Panc1 (cell line): ENCODE measurements at places on chromosomes 12 and 14.

DNA sequence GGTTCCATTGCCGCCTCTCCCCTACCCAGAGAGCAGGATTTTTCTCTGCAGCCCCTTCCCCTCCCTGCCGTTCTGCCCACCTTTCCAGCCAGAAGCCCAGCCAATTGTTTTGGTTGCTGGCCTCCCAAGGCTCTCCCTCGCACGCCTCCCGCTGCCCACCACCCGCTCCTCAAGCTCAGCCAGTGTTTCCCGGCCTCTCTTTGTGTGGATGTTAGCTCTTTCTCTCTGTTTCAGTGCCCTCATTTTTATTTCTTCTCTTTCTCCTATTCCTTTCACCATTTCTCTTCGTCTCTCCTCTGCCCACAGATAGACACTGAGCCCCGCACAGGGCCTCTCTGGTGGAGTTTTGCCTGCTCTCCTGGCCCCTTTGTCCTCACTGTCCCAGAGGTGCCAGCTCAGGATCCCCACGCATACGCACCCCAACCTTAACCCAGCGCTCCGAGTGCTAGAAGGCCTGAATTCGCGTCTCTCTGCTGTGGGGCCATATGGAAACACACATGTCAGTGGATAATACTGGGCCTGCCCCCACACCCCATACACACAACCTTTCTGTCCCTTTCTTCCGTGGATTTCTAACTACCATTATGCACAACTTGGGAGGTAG lies 54.9 kb downstream of the SMUG1 start:
- DNase-seq = no peak

- DNase-seq = no peak
Observed at GRCh38 chr14:92473261-92473968, 40.2 kb upstream of the RIN3 start.

- no peak for DNase-seq
Observed at GRCh38 chr12:91383099-91383498, 200.5 kb upstream of the DCN start.

GRCh38 chr12:30990776-30991175 lies 64.2 kb downstream of the TSPAN11 start:
- no peak for DNase-seq

GRCh38 chr12:106492857-106493256 lies 89.9 kb upstream of the RFX4 start:
- no peak for DNase-seq

- no peak for DNase-seq
Observed at GRCh38 chr14:52219488-52220084, 47.9 kb upstream of the PTGDR start.

GRCh38 chr12:19440916-19441315 lies 1.6 kb downstream of the AEBP2 start:
- no peak for DNase-seq

DNA sequence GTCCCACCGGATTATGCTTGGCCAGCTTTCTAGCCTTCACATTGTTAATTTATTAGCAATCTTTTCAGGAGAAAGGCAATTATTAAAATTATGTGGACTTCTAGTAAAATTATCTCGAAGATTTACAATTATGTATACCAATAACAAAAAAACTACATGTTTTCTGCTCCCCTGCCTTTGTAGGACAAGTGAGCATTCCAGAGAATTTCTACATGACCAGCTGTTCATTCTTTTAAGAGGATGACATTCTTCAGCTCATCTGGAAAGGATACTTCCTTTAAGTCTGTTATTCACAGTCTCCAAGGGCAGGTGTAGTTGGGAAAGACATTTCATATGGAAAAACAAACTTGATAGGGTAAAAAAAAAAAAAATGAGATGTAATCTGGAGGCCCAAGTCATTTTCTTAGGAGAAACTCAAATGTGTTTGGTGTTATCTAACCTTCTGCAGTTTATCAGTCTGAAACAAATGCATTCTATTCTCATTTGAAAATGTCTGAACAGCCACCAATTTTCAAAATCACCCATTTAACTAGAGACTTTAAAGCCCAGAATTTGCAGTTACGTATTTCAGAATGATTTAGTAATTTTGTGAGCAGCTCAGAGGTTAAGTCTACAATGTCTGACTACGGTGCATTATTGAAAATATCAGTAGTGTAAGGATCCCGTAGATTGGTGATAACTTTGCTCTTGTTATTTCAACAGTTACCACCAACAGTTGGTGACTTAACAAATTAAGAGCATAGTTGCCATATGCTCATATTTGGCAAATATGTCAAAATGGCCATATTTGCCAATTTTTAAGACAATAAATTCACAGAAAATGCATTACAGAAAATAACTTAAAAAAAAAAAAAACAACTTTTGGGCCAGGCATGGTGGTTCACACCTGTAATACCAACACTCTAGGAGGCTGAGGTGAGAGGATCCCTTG lies 1.8 kb upstream of the PHLDA1 start:
- no peak for DNase-seq

- no peak for DNase-seq
Observed at GRCh38 chr12:44653861-44654527, 222.1 kb downstream of the NELL2 start.

DNA sequence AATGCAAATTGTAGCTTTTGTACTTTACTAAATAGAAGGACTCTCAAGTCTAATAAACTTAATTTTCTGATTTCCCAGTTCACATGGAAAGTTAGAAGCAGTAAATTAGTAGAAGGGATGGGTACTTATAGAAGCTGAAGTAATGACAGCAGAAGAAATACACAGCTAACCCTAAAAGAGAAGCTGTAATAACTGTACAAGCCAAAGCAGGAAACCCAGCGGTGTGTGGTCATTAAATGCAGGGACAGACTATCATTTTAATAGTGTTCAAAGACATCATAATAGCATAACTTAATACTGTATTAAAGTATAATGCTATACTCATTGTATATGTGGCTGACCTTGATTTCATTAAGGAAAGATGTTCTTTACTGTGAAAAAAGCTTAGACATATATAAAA lies 74.9 kb downstream of the PCNX1 start:
- DNase-seq = no peak

DNA sequence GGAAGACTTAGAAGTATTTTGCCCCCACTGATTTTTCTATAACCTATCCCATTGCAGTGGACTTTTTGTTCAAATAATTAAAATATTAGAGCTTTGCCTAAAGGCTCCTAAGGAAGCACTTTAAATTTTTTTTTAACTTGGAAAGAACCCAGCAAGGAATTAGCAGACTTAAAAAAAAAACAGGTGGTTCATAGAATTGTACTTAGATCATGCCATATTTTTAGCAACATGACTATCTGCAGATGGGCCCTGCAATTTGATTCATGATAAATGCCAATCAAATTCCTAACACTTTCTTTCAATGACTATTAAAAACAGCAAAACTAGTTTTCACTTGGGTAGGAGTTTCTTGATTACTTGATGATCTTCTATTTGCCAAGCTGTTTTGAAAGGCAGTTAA lies 11.5 kb downstream of the ADAMTS20 start:
- DNase-seq = no peak

- DNase-seq = no peak
Observed at GRCh38 chr12:60451457-60451856, 855.6 kb downstream of the SLC16A7 start.

- DNase-seq = no peak
Observed at GRCh38 chr12:17016116-17016864, 410.3 kb upstream of the LMO3 start.

DNA sequence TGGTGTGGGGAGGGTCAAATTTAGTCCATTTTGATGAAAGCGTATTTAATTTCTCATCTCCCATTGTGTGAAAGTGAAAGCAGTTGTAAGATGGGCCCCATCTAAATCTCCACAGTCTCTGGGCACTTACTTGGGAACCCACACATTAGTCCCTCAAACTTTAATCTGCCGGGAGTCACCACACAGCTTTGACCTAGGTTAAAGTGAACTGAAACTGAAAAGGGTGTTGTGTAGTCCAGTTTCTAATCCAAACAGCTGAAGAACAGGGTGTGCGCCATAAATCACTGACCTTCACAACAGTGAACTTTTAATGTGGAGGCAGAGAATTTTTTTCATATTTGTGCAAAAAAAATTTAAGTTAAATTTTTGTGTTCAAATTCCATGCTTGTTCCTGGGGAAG lies 48.4 kb upstream of the PTPRO start:
- no peak for DNase-seq

- DNase-seq = no peak
Observed at GRCh38 chr12:720231-720941, 32.0 kb upstream of the WNK1 start.

DNA sequence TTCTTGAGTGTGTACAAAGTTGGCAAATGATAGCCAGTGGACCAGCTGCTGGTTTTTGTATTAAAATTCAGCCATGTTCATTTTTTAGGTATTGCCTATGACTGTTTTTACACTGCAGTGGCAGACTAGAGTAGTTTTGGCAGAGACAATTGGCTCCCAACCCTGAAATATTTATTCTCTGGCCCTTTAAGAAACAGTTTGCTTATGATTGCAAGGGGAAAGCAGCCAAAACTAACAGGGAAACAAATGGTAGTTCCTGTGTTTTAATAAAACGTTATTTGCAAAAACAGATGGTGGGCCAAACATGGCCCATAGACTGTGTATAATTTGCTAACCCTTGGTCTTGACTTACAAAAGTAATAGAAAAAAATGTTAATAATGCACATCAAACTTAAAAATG lies 110.2 kb downstream of the ALX1 start:
- no peak for DNase-seq

DNA sequence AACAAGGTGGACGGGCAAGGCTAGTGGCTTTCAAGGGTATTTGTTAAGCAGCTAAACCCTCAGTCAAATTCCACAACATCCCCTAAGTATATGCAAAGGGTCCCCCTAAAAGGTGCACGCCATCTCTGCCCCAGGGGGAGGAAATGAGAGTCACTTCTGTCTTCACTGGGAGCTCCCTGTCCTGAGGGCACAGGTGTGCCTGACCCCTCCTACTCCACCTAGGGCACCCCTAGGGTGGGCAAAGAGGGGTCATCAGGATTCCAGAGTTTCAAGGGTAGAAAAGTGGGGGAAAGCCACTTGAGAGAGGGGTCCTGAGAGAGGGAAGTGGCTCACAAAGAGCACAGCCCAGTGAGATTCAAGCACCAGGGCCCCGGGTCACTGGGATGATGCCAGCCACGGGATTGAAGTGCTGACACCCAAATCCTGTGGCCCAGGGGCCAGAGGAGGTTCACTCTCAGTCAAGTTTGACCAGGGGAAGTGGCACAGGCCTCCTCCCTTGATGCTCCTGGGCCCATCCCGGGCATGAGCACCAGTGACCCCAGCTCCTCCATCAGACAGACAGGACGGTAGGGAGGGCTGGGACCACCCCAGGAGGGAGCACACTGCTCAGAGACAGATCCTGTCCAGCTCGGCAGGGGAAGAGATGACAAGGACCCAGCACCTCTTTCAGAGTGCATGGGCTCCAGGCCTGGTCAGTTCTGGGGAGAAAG lies 82.3 kb upstream of the BCL11B start:
- no peak for DNase-seq

DNA sequence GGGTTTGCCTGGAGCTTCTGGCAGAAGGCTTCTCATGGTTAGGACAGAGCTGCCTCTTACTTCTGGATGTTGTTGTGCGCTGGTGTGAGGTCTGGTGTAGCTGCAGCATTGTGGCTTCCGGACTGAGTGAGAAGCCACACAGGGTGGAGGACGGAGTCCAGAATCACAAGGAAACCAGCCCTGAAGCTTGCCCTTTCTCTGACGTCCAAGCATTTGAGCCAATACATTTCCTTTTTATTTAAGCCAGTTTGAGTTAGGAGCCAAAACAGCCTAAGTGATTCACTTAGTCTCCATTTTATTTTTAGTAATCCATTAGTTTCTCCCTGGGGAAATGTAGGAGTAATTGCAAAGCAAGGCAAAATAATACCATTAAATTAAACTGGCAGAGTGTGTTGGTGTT lies 402.4 kb upstream of the RGS6 start:
- DNase-seq = no peak

- no peak for DNase-seq
Observed at GRCh38 chr12:3362737-3363136, 128.3 kb upstream of the PRMT8 start.

DNA sequence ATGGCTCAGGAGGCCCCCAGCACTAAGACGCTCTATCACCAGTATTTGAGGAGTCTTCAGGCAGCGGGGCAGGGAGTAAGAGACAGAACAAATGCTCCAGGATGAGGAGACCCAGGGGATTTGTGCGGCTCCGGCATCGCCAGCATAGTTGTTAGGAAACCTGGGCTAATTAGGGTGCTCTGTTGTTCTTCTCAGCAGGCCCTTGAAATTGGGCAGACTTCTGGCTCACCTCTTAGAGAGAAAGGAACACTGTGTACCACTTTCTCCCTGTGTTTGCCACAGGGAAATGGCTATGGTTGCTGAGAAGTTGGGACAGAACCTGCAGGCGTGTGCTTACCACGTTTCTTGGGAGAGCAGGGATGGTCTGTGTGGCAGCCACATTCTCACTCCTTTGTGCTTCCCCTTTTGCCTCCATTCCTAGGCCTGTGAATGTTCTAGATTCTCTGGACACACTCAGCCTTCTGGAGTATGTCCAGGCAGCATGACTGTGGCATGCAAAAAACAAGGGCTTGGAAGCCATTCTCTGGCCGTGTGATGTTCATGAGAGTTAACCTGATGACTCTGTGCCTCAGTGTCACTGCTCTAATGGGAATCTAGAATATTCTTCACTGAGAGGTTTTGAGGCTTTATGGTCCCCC lies 109.0 kb downstream of the CHST11 start:
- no peak for DNase-seq

GRCh38 chr14:23349156-23349845 lies 3.4 kb downstream of the SLC22A17 start:
- DNase-seq = no peak

DNA sequence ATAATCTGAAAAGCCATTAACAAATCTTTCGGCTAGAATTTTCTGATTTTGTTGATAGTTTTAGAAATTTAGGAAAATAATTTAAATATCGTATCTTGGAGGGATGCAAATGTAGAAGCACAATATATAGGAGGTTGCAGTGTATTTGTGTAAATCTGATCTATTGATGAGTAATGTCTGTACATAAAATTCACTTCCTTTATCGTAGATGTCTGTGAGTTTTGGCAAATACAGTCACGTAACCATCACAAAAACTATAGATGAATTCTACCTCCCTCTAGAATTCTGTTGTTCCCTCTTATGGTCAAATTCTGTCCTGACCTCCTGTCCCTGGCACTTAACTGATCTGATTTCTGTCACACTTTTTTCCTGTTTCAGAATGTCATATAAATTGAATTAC lies 151.8 kb downstream of the FUT8 start:
- no peak for DNase-seq

- DNase-seq = no peak
Observed at GRCh38 chr12:128992116-128992515, 138.8 kb downstream of the GLT1D1 start.
